Activated T-helper 1 cell treated with Interleukin-2 at 50 U/mL for 16 hours (primary cell): ENCODE measurements at places on chromosomes 1 and 21.

DNA sequence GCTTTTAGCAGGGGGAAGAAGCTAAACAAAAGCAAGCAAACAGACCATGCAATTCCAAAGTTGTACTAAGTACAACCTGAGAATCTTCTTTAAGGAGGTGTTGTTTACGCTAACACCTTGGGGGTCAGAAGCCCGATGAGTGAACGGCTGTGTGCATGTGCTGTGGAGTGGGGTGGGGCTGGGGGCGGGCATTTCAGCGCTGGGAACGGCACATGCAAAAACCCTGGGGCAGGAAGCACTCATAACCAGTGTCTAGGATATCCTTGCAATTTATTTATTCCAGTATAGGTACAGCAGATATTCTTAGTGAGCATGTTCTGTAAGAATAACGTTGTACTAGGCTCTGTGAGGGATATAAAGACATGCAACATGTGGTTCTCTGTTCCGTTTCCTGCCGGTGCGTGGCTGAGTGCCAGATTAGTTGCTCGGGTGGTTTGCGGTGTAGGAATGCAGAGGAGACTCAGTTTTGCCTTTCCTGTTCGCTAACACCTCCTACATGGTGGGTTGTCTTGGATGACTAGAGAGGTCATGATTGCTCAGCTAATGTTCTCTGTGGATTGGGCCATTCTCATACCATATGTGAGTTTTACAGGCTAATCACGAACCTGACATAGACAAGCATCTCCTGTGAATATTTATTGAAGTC, 3.7 kb downstream of the FASLG start:
- peak; percentile 75 for DNase-seq

GRCh38 chr21:25298512-25299491, 308.5 kb downstream of the MRPL39 start:
- DNase-seq: no peak

DNA sequence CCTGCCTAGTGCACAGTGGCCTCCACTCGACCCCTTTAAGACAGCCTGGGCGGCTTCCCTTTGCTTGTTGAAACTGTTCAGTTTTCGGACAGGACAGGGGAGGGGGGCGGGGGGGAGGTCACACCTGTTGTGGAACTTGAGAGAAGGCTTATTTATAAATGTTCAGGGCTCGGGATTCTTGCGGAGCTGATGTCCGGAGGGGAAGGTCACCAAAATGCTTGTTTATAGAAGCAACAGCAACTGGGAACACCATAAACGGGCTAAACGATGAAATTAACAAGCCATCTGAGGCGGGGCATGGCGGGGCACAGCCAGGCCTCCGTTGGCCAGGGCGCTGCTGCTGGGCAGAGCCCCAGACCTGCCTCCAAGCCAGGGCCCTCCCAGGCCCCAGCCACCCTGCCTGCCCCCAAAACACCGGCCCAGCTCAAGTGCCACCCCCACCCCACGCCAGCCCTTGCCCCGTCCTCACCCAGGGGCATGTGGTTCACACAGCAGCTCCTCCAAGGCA, 59.8 kb upstream of the CASZ1 start:
- DNase-seq: no peak

- DNase-seq: no peak
Measured at GRCh38 chr1:246722720-246723119, 1.5 kb upstream of the SCCPDH start.

GRCh38 chr21:33975548-33976081, 60.0 kb upstream of the ATP5PO start:
- DNase-seq: peak; percentile 43

- DNase-seq: no peak
Measured at GRCh38 chr1:29478879-29479278, 242.6 kb downstream of the PTPRU start.

- DNase-seq: no peak
Measured at GRCh38 chr1:185556561-185556960, 177.6 kb upstream of the HMCN1 start.

DNA sequence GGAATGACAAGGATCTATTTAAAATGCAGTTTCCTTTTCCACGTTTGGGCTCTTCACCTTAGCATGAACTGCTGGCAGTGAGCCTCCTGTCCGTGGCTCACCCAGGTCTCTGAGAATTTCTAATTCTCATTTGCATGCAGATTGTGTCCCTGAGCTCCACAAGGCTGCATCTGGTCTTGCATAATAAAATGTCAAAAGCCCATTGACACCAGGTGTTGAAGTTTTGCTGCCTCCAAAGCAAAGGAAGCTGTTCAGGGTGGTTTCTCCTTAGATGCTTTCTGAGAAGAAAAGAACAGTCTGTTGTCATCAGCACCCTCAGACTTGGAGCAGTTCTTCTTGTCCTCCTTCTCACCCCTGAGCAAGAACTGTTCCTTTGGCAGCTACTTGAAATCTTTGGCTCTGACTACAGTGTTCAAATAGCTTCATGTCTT, 433.1 kb upstream of the KAZN start:
- DNase-seq: no peak

DNA sequence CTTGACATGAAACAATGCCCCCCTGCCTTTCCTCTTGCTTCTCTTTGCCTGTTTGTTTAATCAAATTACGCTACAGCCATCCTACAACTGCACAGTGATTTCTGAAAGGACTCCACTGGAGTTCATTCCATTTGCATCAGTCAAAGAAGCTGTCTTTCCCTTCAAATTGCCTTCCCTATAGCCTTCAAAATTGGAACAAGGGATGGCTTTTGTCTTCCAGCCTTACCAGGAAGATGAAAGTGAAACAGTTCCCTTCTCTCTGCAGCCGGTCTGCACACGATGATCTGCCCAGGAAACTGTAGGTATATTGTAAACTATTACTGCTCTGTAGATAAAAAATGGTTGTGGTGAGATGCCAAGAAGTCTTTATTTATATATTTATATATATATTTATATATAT, 65.6 kb upstream of the ETS2 start:
- no peak for DNase-seq

DNA sequence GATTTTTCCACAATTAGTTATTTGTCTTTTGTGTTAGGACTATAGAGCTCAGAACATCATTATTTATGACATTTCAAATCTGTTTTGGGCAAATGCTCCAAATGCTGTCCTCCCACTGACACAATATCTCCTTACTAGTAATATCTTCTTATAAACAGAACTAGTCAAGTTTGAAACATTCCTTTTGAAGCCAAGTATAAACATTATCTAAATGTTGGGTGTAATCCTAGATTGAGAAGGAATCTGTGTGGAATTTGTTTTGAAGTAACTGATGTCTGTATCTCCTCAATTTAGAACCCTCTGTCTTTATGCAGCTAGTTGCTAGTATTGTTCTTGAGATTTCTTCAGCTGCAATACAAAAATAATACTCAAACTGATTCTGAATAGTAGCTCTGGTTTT, 28.5 kb upstream of the PAXBP1 start:
- no peak for DNase-seq
